Fibroblast of skin of back (primary cell): ENCODE measurements at places on chromosomes 7 and 10.

GRCh38 chr10:16887565-16887964 is 70.3 kb upstream of the RSU1 start:
- peak; percentile 96 for DNase-seq

GRCh38 chr7:118245267-118246040 is 20.9 kb downstream of the ANKRD7 start:
- no peak for DNase-seq

DNA sequence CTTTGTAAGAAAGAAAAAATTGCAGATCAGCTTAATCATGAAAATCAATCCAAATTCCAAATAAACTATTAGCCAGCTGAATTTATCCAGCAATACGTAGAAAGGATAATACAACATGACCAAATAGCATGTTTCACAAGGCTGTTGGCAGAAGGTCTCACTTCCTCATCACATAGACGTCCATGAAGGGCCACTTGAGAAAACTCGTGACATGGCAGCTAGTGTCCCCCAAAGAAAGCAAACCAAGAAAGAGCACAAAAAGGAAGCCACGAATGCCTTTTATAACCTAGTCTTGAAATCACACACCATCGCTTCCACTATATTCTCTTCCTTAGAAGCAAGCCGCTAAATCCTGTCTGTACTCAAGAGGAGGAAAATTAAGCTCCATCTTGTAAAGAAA is 105.6 kb upstream of the NRBF2 start:
- no peak for DNase-seq

GRCh38 chr10:113434315-113434714 is 118.5 kb upstream of the HABP2 start:
- no peak for DNase-seq

DNA sequence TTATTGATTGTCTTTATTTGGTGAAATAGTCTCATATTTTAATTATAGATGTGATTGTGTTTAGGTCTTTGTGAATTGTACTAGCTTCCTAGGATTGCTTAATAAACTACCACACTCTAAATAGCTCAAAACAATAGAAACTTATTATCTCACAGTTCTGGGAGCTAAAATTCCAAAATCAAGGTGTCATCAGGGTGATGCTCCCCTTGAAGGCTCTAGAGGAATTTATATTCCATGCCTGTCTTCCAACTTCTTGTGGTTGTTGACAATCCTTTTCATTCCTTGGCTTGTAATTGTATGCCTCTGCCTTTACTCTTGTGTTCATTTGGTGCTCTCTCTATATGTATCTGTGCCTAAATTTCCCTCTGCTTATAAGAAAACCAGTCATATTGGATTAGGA is 155.3 kb upstream of the AKR1E2 start:
- peak; percentile 75 for DNase-seq

GRCh38 chr7:25802057-25802456 is 349.9 kb upstream of the NFE2L3 start:
- DNase-seq, result no peak

GRCh38 chr7:82704121-82704520 is 260.5 kb upstream of the CACNA2D1 start:
- no peak for DNase-seq

- DNase-seq, result no peak
These were observed 8.2 kb downstream of the AGFG2 start for GRCh38 chr7:100546926-100547800.

DNA sequence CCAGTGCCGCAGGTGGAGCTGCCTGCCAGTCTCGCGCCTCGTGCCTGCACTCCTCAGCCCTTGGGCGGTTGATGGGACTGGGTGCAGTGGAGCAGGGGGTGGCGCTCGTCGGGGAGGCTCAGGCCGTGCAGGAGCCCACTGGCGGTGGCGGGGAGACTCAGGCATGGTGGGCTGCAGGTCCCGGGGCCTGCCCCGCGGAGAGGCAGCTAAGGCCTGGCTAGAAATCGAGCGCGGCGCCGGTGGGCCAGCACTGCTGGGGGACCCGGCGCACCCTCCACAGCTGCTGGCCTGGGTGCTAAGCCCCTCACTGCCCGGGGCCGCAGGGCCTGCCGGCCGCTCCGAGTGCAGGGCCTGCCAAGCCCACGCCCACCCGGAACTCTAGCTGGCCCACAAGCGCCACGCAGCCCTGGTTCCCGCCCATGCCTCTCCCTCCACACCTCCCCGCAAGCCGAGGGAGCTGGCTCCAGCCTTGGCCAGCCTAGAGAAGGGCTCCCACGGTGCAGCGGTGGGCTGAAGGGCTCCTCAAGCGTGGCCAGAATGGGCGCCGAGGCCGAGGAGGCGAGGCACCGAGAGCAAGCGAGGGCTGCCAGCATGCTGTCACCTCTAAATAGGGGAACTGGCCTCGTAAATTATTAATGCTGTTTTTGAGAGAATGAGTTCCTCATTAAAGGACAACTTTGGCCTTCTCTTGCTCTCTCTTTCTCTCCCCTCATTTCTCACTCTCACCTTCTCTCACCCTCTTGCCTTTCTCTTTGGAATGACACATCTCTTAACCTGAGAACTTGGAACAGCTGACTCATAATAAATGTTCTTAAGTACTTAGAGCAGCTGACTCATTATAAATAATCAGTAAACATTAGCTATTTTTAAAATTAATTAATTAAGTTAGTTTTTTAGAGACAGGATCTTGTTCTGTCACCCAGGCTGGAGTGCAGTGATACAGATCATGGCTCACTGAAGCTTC is 4.9 kb downstream of the ACADSB start:
- DNase-seq, result no peak

DNA sequence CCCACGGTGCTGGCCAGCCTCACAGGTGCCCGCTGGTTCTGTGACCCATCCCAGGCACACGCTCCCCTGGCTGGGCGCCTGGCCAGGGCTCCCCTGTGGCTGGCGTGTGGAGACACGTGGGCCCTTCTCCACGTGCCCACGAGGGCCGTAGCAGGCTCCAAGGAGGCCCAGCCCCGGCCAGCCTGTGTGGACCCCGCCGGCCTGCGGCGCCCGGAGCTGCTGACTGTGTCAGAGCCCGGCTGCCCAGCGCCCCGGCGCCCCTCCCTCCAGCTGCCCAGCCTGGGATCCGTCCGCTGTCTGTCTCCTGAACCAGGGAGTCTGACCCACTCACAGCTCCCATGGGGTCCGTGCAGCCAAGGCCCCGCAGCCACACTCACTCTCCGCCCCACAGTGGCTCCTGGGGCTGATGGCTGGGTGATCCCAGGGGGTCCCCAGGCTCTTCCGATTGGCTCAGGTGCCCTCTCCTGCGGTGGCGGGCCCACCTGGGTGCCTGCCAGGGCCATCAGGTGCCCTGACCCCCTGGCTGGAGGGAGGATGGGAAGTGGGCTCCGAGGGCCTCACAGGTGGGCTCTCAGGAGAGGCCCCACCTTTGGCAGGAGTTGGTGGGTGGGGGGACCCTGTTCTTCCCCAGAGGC is 9.6 kb downstream of the TMEM184A start:
- DNase-seq, result no peak

DNA sequence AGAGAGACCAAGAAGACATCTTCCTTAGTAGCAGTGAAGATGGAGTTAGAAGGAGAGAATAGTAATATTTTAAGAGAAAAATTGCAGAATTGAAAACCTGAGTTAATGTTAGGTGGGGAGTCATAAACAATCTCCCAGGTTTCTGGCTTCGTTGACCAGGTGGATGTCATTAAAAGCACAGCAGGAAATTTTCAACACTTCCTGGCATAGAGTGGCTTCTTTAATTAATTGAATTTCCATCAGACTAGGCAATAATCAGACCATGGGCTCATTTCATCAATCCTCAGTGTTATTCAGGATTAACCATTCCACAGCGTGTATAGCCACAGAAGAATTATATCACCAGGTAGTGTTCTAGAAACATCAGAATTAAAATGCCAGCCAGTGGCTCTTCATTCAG is 268.2 kb downstream of the CCDC3 start:
- DNase-seq, result no peak

DNA sequence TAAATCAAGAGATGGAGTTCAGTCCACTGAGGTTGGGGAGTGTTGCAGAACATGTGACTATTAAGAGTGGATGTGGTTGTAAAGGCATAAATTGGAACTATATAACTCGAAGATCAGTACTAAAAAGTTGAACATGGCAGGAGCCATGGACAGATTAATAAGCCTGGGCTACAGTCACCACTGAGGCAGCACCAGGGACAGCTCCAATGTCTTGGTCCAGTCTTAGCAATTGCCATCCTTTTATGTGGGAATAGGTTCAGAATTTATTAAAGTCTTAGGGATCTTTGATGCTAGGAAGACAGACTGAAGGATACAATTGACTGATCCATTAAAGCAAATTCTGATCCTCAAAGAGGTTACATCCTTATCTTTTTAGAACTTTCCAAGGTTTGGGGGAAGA is 156.6 kb downstream of the ADRA2A start:
- no peak for DNase-seq

DNA sequence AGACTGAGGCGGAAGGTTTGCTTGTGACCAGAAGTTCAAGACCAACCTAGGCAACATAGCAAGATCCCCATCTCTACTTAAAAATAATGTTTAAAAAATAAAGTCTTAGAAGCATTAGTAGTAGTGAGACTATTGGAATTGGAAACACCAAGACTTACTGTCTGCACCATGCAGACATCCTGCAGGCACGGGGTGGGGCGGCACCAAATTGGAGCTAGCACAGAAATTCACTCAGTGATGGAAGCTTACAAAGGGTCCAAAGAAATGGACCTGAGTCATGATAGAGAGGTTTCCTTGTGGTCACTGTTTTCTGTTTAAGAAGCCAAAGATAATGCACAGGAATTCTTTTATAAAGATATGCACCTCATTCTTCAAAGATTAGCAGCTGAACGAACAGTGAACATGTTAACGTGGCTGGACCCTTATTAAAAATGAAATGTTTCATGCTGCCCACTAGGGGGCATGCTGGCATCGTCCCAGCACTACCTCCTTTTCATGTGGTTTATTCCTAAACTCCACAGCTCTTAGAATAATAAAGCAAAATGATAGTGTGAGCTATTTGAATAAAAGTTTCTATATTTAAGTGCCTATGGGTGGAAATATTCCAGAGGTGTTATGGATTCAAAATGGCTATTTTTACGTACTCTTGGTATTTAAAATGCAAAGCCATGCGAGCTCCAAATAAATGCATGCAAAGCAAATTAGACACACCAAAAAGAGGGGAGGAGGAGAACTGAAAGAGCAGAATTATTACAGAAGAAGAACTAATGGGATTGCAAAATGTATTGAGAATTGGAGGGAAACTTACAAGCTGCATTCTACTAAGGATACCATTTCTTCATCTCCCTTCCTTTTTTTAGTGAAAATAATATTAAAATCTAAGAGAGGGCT is 28.6 kb downstream of the PDSS1 start:
- DNase-seq, result peak; percentile 55

DNA sequence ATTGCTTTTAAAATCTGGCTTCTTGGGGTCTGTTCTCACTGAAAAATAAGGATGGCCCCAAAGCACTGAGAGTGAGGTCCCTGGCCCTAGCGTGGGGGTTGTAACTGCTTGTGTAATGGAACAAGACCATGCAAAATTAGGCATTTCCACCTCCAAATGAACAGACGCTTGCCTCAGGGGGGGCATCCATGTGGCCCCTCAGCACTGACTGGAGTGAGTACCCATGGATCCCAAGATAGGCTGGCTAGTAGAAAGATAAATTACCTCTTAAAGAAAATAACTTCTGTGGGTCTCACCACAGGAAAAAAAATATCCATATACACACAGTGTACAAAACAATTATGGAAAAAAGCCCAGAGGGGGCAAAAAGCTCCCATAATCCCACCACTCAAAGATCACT is 15.2 kb upstream of the CPA1 start:
- DNase-seq, result no peak

DNA sequence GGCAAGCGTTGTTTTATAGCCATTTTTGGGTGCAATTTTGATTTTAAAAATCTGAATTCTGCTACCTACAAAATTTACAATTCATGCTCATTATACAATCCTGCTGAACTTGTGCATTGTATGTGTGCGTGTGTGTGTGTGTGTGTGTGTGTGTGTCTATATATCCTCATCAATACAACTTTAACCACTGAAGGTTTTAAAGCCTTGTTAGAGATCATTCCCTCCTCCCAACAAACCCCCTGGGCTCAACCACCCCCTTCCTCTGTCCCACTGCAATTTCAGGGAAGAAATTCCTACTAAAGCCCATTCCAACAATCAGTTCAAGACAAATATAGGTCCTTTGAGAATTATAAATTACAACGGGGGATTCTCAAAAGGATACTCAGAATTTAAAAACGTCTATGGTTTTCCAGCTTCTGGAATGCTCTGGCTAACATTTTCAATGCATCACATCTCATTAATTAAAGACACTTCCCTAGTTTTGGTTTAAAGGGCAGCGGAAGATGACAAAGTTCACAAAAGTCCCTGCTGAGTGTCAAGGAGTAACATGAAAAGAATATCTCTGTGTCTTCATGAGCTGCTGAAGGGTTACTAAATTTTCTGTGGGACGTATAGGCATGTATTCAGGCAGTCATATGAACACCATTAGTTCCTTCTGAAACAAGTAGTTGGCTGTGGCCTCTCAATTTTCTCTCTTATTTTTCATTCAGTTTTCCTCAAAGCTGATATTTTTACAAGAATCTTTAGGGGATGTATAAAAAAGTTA is 889 bp upstream of the SEMA3A start:
- no peak for DNase-seq

- no peak for DNase-seq
These were observed 104.9 kb upstream of the ABCB5 start for GRCh38 chr7:20510573-20510900.

- DNase-seq, result no peak
These were observed 395.6 kb downstream of the ADRA2A start for GRCh38 chr10:111472445-111472844.

DNA sequence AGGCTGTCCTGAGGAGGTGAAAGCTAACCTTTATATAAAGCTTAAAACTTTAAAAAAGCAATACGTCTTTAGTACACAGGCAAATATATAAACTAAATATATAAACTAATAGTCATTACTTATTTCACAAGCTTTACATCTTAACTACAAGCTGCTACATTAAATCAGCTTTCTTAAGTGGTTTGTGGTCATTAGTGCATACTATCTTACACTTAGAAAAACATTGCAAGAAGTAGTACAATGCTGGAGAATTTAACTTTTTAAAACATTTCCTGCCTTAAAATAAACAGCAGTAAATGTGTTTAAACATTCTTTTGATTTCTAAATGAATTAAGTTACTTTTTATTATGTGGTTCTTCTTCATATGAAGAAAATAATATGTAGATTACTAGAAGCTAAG is 36.3 kb downstream of the MET start:
- DNase-seq, result peak; percentile 61

- no peak for DNase-seq
These were observed 9.4 kb downstream of the HKDC1 start for GRCh38 chr10:69229616-69229916.
